ENCODE measurements at places on chromosomes 16 and 17.

DNA sequence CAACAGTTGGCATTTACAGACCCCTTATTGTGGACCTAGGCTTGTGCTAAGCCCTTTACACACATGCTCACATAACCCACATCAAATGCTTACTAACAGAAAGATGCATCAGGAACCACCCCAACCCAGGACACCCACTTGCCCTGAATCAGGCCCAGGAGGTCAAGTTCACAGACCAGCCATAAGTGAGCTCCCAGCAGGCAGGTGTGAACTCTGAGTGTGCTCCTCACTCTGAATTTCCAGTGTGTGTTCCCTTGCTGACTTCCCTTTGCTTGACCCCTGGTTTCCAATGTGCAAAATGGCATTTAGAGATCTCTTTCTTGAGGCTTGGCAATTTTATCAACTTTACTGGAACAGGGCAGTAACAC is 87.0 kb downstream of the BMERB1 start:
- no peak for DNase-seq

DNA sequence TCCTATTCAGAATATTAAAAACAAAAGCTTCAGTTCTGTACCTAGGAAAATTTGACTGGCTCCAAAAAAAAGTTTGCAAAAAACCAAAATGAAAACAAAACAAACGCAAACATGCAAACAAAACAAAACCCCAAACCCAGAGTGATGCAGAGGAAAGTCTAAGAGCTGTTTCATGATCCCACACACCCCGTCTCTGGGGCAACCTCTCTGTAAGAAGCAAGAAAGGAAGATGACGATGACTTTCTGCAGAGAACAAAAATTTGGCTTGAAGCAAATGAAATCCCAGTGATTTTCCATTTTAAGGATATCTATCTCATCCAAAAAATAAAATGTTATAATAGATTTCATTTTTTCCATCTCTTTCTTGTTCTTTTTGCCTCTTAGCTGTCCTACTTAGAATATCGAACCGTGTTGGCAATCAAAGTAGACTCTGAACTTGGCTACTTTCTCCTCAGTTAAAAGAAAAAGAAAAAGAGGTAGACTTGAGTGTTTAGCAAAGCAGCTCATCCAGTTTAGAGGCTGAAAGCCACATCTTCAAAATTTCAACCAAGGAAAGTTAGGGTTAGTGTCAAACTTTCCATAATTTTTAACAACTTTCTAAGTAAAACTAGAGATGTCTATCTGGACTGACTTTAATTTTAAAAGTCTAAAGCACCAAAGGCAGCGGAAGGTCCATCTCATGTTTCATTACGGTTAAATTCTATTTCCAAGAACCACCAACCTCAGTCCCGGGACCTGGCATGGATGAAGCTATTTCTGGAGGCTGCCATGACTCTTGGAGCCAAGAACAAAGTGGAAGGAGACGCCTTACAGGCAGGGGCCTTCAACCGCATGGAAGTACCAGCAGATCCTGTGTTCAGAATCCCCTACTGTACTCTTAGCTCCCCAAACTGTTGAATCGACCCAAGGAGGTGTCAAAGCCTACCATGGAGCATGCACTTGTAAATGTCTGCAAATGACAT is 180.8 kb downstream of the XYLT1 start:
- DNase-seq, result no peak

- DNase-seq, result no peak
Observed at GRCh38 chr16:24728891-24729242, 584 bp upstream of the TNRC6A start.

DNA sequence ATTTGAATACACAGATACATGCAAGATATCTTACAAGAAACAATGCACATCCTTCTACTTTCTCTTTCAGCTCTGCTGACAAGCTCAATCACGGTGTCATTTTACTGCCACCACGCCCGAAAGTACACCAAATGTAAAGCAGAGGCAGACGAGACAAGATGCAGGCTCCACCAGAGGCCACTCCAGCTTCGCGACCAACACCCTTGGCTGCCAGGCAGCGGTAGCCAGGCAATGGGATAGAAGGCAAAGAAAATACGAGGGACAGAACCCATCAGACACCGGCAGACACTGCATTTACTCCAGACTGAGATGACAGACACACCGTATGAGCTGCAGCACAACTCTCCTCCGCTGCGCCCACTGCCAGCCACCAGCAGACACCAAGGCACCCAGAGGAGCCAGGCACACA is 41.0 kb downstream of the USP22 start:
- DNase-seq, result no peak

- DNase-seq, result no peak
Observed at GRCh38 chr16:86541560-86541959, 13.5 kb downstream of the MTHFSD start.

- no peak for DNase-seq
Observed at GRCh38 chr17:27846042-27846655, 45.8 kb upstream of the NOS2 start.

- DNase-seq, result peak; percentile 10
Observed at GRCh38 chr16:29898804-29899515, 390 bp downstream of the SEZ6L2 start.

GRCh38 chr17:1639549-1640180 is 5.9 kb downstream of the SCARF1 start:
- no peak for DNase-seq

- no peak for DNase-seq
Observed at GRCh38 chr17:37713028-37713431, 31.8 kb downstream of the HNF1B start.

DNA sequence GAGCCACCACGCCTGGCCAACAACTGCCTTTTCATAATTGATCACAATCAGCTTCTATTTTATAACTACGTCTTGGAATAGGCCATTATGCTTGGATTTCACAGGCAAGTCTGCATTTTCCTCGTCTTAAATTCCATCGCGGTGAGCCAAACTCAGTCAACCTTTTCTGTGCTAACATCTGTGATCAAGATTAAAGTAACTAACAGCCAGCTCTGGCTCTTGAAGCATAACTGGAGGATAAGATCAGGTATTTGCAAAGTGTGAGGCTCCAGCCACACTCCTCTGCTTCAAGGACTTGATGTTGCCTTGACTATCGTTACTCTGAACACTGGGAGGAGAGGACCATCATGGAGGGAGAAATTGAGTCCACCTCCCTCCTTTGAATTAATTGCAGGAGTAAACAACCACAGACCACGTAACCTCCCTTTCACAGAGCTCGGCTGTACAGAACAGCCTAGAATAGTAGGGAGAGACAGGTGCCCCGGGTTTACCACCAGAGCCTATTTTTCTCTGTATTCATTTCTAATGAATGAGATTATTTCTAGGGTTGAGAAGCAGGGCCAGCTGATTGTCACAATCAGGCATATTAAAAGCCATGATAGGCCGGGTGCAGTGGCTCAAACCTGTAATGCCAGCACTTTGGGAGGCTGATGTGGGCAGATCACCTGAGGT is 143.0 kb downstream of the XYLT1 start:
- no peak for DNase-seq

GRCh38 chr16:87406495-87407088 is 14.5 kb downstream of the MAP1LC3B start:
- DNase-seq, result no peak

GRCh38 chr17:18248300-18248731 is 10.2 kb downstream of the FLII start:
- peak; percentile 67 for DNase-seq

GRCh38 chr16:2785101-2785991 is 2.0 kb downstream of the PRSS33 start:
- no peak for DNase-seq

DNA sequence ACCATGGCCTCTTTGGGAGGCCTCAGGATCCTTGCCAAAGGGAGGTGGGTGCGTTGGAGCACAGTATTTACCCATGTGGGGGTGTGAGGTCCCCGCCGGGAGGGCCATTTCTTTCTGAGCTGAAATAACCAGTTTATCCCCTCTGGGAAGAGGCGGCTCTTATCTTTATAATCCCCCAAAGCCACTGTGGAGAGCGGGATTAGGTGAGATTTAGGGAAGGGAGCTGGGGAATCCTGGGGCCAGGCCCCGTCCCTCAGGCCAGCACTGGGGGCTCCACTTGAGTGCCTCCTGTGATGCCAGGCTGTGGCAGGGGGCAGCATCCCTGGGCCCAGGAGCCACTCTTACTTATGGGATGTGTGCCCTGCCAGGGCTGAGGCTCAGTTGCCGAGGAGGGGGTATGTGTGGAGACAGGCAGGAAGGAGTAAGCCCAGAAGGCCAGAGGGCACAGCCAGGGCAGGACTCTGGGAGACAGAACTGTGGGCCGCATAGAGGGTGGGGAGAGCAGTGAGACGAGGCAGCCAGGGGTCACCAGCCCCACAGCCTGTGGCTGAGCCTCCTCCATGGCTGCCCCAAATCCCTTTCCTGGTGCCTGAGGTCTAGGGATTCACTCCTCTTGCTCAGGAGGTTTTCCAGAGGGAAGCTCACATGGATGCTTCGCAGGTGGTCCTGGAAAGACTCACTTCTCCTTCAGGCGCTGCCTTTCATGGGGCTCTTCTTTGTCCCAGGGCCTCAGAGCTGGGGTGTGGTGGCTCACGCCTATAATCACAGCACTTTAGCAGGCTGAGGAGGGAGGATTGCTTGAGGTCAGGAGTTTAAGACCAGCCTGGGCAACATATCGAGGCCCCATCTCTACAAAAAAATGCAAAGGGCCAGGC is 25.0 kb downstream of the TMEM94 start:
- DNase-seq, result no peak

DNA sequence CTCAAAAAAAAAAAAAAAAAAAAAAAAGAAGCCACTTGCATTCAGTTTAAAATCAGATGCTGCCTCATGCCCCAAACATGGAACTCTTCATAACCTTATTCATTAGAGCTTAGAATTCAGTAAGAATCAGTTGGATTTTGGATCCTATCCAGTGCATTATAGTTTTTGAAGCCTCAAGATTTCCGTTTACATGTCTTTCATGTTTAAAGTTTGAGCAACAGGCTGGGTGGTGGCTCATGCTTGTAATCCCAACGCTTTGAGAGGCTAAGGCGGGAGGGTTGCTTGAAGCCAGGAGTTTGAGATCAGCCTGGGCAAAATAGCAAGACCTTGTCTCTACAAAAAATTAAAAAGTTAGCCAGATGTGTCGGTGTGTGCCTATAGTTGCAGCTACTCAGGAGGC is 55.0 kb downstream of the SNTB2 start:
- peak; percentile 57 for DNase-seq

DNA sequence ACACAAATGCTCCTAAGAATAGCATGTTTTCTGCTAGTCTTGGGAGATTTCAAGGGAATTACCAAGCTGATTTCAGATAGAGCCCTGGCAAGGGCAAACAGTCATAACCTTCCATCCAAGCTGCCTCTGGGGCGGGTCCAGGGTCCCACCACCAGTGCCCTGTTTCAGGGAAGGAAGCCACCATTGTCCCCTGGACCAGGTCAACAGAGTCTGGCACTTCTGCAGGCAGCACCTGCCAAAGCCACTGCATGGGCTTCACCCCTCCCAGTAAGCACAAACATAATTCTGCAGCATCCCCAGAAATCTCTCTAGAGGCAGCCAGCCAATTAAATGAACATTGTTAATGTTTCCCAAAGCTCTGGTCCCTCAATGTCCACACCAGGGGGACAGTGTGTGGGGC is 143.0 kb downstream of the SALL1 start:
- no peak for DNase-seq

DNA sequence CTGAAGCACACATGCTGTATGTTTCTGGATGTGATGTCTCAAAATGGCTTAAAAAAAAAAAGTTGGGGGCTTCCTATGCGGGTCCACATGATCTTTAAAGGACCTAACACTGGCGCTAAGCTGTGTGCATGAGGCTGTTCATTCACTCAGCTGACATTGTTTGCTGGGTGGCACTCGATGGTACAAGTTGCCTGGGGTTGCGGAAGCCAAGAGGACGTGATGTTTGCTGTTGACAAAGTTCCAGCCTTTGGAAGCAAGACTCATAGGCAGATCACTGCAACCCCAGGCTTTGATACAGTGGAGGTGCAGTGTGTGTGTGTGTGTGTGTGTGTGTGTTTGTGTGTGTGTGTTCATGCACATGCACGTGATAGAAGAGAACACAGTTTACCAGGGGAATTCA is 29.5 kb upstream of the DNAI2 start:
- DNase-seq, result no peak

GRCh38 chr17:2510559-2510958 is 1.1 kb downstream of the METTL16 start:
- DNase-seq, result no peak

DNA sequence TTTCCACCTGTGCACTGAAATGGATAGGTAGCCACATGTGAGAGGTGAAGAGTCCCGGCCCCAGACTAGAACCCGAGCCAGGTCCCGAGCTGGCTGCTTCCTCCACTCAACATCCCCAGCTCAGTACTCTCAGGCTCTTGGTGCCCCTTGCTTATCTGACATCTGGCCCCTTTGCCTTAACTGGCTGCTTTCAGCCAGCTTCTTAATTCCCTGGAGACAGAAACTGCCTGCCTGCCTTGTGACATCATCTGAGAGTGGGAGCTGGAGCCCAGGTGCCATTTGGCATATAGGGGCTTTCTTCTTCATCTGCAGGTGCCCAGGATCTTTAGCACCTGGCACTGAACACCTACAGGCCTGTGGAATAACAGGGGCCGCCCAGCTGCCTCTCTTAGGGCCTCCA is 8.9 kb downstream of the CHAD start:
- no peak for DNase-seq

DNA sequence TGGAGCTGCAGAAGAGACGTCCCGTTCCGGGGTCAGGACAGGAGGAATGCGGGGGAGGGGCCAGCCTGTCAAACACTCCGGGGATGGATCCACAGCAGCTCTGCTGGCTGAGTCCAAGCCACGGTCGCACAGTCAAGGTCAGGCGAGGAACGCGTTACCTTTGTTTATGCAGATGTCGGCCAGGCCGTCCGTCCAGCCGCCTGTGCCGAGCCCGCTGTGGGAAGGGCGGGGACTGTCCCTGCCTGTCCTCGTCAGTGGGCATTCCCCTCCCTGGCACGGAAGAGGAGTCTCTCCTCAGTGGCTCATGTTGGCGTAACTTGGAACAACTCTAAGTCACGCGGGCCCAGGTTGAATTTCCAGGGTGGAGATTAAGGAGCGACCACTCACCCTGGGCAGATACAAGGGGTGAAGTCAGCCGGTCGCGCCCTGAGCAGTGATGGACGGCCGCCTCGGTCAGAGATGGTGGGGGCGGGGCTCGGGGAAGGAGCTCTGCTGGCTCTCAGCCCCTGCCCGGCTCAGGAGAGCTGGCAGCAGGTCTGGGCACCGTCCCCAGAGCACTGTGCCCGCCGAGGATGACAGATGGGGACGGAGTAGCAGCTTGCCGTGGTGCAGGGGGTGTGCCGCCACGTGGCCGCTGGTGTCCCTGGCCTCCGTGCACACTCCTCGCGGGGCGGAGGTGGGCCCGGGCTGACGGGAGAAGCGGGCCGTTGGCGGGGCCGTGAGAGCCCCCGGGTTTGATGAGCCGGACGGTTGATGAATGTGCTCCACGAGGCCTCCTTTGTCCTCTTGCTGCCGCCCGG is 7.3 kb downstream of the CACNA1H start:
- DNase-seq, result no peak

- DNase-seq, result no peak
Observed at GRCh38 chr16:31297496-31297895, 37.7 kb downstream of the ITGAM start.
